ENCODE measurements at places on chromosomes 4 and X. TPM values are rescaled to one million over a fixed set of nuclear protein-coding genes. Genes with fewer than 3 reads are reported as not detected.

- DNase-seq, result no peak
- H3K4me3 ChIP-seq, result no peak overlapping the region
- H3K27ac ChIP-seq, result no peak overlapping the region
- no peaks in the 10 kb centered on the region for H3K36me3 ChIP-seq
- H3K4me1 ChIP-seq, result peaks cover 21% of the 10 kb centered on the region
Measured at GRCh38 chr4:3022112-3022511, 52.2 kb downstream of the HTT-AS start.

Gene GRSF1
- total RNA-seq, result 89.6 TPM

DNA sequence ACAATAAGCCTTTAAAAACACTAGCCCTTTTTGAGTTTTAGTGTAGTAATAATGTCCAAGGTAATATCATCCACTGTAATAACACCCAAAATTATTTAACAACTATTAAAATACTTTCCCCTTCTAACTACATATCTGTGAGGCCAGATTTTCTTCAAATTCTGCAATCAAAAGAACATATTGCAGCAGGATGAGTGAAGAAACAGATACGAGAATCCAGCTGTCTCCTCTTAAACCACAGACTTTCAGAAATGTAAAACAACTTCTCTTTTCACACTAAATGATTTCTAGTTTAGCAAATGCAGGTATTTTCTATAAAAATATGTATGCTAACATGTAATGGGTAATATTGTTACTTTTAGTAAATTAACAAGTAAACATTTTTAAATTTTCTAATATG lies 148.9 kb downstream of the PRDM5 start:
- H3K27me3 ChIP-seq, result no peaks in the 10 kb centered on the region
- H3K36me3 ChIP-seq, result no peaks in the 10 kb centered on the region
- H3K27ac ChIP-seq, result no peak overlapping the region
- H3K4me3 ChIP-seq, result no peak overlapping the region
- H3K4me1 ChIP-seq, result no peaks in the 10 kb centered on the region

DNA sequence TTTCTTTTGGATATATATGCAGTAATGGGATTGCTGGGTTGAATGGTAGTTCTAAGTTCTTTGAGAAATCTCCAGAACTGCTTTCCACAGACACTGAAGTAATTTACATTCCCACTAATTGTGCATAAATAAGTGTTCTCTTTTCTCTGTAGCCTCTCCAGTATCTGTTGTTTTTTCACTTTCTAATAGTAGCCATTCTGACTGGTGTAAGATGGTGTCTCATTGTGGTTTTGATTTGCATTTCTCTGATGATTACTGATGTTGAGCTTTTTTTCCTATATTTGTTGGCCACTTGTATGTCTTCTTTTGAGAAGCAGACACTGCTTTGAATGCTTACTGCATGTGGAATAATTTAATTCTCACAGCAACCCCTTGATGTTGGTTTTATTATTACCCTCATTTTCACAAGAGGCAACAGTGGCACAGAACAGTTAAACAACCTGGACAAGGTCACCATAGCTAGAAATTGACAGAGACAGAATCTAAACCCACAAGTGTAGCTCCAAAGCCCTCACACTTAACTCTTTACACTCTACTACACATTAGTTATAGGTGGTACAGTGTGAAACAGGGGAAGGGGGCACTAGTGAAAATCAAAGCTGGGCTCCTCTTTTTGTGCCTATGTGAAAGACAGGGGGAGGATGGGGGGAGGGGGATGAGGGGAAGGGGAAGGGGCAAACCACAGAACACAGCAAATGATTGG lies 96.1 kb downstream of the REELD1 start:
- no peaks in the 10 kb centered on the region for H3K4me1 ChIP-seq
- no peak overlapping the region for H3K4me3 ChIP-seq
- no peaks in the 10 kb centered on the region for H3K36me3 ChIP-seq
- no peaks in the 10 kb centered on the region for H3K27me3 ChIP-seq
- H3K27ac ChIP-seq, result no peak overlapping the region

- H3K27ac ChIP-seq, result peak overlapping the region; percentile 53
- no peaks in the 10 kb centered on the region for H3K36me3 ChIP-seq
- no peak for DNase-seq
- H3K27me3 ChIP-seq, result no peaks in the 10 kb centered on the region
- peaks cover 42% of the 10 kb centered on the region for H3K4me1 ChIP-seq
- H3K4me3 ChIP-seq, result peak overlapping the region; percentile 75
Measured at GRCh38 chr4:931194-931959, 739 bp downstream of the GAK start.

- H3K36me3 ChIP-seq, result no peaks in the 10 kb centered on the region
- H3K4me1 ChIP-seq, result no peaks in the 10 kb centered on the region
- no peak overlapping the region for H3K27ac ChIP-seq
- H3K27me3 ChIP-seq, result no peaks in the 10 kb centered on the region
- DNase-seq, result no peak
Measured at GRCh38 chr4:6296026-6296425, 26.4 kb downstream of the WFS1 start.

Gene IL13RA2
- not detected for total RNA-seq

DNA sequence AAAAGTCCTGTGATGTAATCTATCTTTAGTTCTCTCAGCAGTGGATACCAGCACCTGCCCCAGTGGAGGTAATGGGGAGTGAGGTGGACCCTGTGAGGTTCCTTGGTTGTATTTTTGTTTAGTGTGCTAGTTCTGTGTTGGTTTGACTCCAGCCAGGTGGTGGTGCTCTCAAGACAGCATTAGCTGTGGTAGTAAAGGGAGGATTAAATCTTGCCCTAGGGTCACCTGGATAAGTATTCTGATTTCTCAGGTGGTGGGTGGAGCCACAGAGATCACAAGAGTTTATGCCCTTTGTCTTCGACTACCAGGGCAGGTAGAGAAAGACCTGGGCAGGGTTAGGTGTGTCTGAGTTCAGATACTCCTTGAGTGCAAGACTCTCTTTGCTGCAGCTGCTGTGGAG lies 176.3 kb upstream of the EDA2R start:
- no peaks in the 10 kb centered on the region for H3K4me1 ChIP-seq
- no peak overlapping the region for H3K4me3 ChIP-seq
- DNase-seq, result no peak
- H3K36me3 ChIP-seq, result no peaks in the 10 kb centered on the region
- H3K27ac ChIP-seq, result no peak overlapping the region

DNA sequence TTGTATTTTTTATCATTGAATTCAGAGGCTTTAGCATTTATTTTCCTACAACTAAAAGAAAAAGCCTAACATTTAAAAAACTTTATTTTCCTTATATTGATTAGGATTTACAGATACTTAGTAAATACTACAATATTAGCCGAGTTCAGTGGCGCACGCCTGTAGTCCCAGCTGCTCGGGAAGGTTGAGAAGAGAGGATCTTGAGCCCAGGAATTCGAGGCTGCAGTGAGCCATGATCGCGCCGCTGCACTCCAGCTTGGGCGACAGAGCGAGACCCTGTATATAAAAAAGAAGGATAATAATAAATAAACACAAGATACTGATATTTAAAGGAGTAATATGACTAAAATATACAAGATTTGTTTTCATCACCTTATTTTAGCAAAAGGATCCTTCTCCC lies 681 bp upstream of the UPF3B start:
- no peak for DNase-seq
- H3K4me3 ChIP-seq, result peak overlapping the region; percentile 43
- H3K27me3 ChIP-seq, result no peaks in the 10 kb centered on the region
- no peak overlapping the region for H3K27ac ChIP-seq
- H3K4me1 ChIP-seq, result peaks cover 15% of the 10 kb centered on the region
- peaks cover 8% of the 10 kb centered on the region for H3K36me3 ChIP-seq

DNA sequence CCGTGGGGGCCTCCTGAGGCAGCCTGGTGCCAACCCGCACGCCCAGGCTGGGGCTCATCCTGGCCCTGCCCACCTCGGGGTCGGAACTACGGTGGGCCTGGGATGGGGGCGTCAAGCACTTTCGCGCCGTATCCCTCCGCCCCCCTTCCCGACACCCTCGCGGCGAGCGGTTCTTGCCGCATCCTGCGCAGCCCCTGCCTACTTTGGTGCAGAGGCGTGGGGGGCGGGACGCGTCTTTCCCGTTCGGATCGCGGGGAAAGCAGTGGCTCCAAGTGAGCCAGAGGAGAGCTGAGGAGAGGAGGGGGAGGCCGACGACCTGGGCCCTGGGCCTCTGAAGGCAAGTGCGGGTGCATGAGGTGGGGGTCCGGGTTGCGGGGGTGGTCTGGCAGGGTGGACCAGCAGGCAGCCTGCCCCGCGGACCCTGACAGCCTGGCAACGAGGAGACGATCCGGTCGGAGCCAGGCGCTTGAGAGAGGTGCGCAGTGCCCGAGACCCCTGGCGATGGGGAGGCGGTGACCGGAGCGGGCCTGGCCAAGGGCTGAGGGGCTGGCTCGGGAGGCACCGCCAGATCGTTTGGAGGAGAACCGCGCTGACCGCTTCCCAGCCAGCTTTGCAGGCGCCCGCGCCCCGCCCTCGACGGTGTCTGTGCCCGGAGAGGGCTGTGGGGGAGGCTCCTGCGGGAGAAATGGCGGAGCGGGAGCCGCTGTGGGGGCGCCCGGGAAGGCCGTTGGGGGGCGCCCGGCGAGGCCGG lies at the start of gene GPRASP2:
GPRASP2 (plus strand) TSS at position 233 of the 751 bp plus-strand sequence. CDS start 2,422 bp downstream, outside the sequence.
- no peaks in the 10 kb centered on the region for H3K4me1 ChIP-seq
- no peaks in the 10 kb centered on the region for H3K36me3 ChIP-seq
- H3K27me3 ChIP-seq, result no peaks in the 10 kb centered on the region
- H3K4me3 ChIP-seq, result no peak within 1 kb of the TSS
- no peak within 1 kb of the TSS for H3K27ac ChIP-seq
- DNase-seq, result no peak

DNA sequence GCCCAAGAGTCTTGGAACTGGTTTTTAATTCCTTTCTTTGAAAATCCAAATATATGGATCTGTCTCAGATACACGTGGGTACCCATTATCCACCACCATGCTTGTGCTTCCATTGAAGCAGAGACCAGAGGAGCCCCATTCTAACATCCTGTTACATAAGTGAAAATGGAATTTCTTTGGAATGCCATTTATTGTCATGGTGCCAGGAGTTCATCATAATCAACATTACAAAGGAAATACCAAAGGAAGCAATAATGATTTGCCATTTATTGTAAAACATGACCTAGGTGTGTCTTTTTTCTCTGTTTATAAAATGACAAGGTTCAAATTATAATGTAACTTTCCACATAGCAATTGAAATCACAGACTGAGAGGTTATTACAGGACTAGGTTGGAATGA lies 61.7 kb downstream of the PALLD start:
- H3K4me1 ChIP-seq, result no peaks in the 10 kb centered on the region
- no peak overlapping the region for H3K27ac ChIP-seq
- H3K4me3 ChIP-seq, result no peak overlapping the region
- no peaks in the 10 kb centered on the region for H3K36me3 ChIP-seq

Gene STATH
- total RNA-seq, result not detected

Gene HTN1
- not detected for total RNA-seq

DNA sequence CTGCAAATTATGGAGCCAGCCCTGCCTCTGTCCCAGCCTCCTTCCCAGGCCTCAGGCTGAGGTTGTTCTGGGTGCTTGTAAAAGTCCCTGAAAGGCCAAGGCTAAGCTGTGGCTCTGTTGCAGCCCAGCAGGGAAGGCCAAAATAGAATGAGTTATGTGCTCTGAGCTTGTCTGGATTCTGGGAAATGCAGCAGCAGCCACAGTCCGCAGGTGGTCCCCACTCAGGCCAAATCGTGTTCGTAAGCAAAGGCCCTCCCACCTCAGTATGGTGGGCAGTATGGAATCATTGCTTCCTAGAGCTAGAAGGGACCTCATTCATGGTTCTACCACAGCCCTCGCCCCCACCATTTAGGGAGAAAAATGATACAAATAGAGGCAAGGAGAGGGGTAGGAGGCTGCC lies 4.7 kb upstream of the TCEAL1 start:
- H3K27me3 ChIP-seq, result no peaks in the 10 kb centered on the region
- no peak for DNase-seq
- H3K36me3 ChIP-seq, result no peaks in the 10 kb centered on the region
- no peak overlapping the region for H3K4me3 ChIP-seq
- H3K27ac ChIP-seq, result no peak overlapping the region

Gene FAM184B
- total RNA-seq, result not detected

- no peak overlapping the region for H3K4me3 ChIP-seq
- H3K4me1 ChIP-seq, result no peaks in the 10 kb centered on the region
Measured at GRCh38 chr4:119041396-119041795, 94.2 kb upstream of the MYOZ2 start.

DNA sequence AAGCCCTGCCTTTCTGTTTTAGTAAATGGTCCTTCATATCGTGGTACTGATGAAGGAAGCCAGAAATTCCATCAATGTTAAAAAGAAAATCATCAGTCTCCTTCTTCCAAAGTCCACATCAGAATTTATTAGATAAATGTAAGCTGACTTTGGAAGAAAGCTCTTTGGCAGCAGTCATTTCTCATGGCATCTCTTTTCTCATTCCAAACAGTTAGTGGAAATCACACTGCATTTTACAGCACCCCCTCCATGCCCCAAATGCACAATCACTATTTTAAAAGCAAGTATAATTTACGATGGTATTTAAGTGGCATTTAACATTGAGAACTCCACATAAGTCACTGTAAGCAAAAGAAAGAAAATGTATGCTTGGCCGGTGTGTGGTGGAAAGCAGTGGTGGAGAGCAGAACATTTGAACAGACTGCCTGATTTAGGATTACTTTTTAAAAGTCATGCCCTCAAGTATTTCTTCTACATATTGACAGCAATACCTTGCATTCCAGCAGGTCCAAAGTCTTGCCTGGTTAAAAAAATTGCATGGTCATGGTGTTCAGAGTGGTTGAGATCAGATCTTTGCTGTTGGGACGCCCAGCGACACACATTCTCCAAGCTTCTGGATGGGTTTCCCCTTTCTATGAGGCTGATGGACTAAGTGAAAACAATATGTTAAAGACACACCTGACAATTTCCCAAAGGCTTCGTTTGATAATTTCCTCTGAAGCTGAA lies 248.6 kb downstream of the ADAMTS3 start:
- no peak for DNase-seq
- no peaks in the 10 kb centered on the region for H3K27me3 ChIP-seq
- H3K4me1 ChIP-seq, result no peaks in the 10 kb centered on the region
- H3K36me3 ChIP-seq, result no peaks in the 10 kb centered on the region

Gene GRIPAP1
- 18.0 TPM for total RNA-seq

Gene NALF2
- total RNA-seq, result 0.65 TPM

- no peak overlapping the region for H3K27ac ChIP-seq
- no peak overlapping the region for H3K4me3 ChIP-seq
- H3K27me3 ChIP-seq, result no peaks in the 10 kb centered on the region
- H3K4me1 ChIP-seq, result peaks cover under 1% of the 10 kb centered on the region
- no peak for DNase-seq
- no peaks in the 10 kb centered on the region for H3K36me3 ChIP-seq
Measured at GRCh38 chrX:15646543-15646942, 18.1 kb downstream of the CLTRN start.

GRCh38 chr4:39823191-39823590 lies 125.3 kb downstream of the UBE2K start:
- no peak overlapping the region for H3K4me3 ChIP-seq
- no peak overlapping the region for H3K27ac ChIP-seq
- peaks cover 22% of the 10 kb centered on the region for H3K36me3 ChIP-seq
- DNase-seq, result no peak

DNA sequence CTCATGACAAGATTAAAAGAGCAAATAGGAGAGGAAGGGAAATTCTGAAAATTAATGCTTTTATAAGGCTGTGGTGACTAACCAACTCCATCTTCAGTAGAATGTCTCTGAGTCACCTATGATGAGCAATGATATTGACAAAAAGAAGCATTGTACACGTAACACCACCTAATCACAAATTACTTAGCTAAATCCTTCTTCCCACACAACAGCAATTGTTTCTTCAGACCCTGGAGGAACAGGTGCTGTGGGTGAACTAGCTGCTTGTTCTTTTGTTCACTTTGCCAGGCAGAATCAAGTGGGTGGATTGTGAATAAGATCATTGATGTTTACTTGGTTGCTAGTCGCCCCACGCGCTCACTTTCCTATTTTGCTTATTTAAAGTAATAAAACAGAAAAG lies 315.5 kb downstream of the CAMK2D start:
- DNase-seq, result no peak
- no peaks in the 10 kb centered on the region for H3K36me3 ChIP-seq
- no peaks in the 10 kb centered on the region for H3K27me3 ChIP-seq
- H3K4me1 ChIP-seq, result no peaks in the 10 kb centered on the region
- no peak overlapping the region for H3K4me3 ChIP-seq

Gene EGFL6
- total RNA-seq, result not detected

Gene TKTL2
- total RNA-seq, result not detected
